ENCODE measurements at places on chromosomes 7 and 10. TPM values are rescaled to one million over a fixed set of nuclear protein-coding genes. Genes with fewer than 3 reads are reported as not detected.

The LRRC18 gene
- not detected for total RNA-seq

The MOGAT3 gene
- total RNA-seq = not detected

The TMEM176A gene
- total RNA-seq = not detected

The ZPBP gene
- total RNA-seq = not detected

The ANKRD2 gene
- not detected for total RNA-seq

The LEP gene
- not detected for total RNA-seq

The ADRB1 gene
- total RNA-seq = not detected

The ACTL6B gene
- not detected for total RNA-seq

The ABCB4 gene
- total RNA-seq = 0.67 TPM

The SMKR1 gene
- total RNA-seq = 0.22 TPM

The CCDC146 gene
- total RNA-seq = 3.9 TPM

The WDFY4 gene
- total RNA-seq = 144 TPM

The GIMAP1 gene
- total RNA-seq = 0.07 TPM

- H3K36me3 ChIP-seq = no peaks in the 10 kb centered on the region
- peaks cover 6% of the 10 kb centered on the region for H3K4me1 ChIP-seq
- no peaks in the 10 kb centered on the region for H3K27me3 ChIP-seq
- no peak overlapping the region for H3K4me3 ChIP-seq
- no peak for DNase-seq
Observed at GRCh38 chr7:73423519-73424488, 9.8 kb upstream of the FZD9 start.

DNA sequence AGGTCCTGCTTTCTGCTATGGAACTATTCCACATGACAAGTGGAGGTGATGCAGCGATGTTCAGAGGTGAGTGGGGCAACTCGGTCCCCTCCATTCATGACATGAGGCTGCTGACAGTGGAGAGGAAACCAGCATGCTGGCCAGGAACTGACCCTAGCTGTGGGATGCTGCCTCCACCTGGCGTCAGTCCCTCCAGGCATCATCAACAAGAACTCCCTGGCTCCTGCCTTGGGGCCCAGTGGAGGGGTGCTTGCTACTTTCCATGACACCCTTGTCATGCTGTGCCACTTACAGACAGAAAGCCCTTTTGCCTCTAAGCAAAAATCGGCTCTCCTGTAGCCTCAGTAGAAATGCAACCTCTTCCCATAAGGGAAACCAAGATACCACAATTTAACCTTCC, 118.5 kb downstream of the LRRC18 start:
- H3K4me3 ChIP-seq = no peak overlapping the region
- no peaks in the 10 kb centered on the region for H3K4me1 ChIP-seq
- H3K27ac ChIP-seq = no peak overlapping the region
- DNase-seq = no peak
- peaks cover 39% of the 10 kb centered on the region for H3K36me3 ChIP-seq

GRCh38 chr10:48493083-48493871, 111.6 kb downstream of the ARHGAP22 start:
- no peaks in the 10 kb centered on the region for H3K36me3 ChIP-seq
- DNase-seq = no peak
- no peaks in the 10 kb centered on the region for H3K4me1 ChIP-seq
- no peaks in the 10 kb centered on the region for H3K27me3 ChIP-seq

DNA sequence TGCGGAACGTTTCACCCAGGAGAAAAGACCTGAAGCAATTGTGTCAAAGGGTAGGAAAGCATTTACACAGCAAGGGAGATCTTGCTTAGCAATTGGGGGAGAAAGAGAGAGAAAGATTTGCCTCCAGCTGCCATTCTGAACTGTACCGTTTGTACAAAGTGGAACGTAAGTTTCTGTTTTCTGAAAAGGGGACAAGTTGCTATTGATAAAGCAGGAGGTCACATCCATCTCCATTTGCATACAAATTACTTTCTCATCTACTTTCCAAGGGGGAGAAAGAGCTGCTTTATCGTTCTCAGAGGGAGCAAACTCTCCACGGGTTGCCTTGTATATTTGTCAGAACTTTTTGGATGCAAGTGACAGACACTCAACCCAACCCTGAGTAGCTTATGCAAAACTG, 92.0 kb upstream of the CARD11 start:
- H3K4me1 ChIP-seq = no peaks in the 10 kb centered on the region
- H3K4me3 ChIP-seq = no peak overlapping the region
- H3K27me3 ChIP-seq = no peaks in the 10 kb centered on the region
- H3K27ac ChIP-seq = no peak overlapping the region
- no peaks in the 10 kb centered on the region for H3K36me3 ChIP-seq
- no peak for DNase-seq

DNA sequence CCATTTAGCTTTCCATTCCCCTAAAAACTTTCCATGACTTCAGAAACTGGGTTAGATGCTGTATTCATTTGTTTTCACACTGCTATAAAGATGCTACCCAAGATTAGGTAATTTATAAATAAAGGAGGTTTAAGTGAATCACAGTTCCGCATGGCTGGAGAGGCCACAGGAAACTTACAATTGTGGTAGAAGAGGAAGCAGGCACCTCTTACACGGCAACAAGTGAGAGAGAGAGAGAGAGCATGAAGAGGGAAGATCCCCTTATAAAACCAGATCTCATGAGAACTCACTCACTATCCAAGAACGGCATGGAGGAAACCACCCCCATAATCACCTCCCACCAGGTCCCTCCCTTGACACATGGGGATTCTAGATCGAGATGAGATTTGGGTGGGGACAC, 336.8 kb downstream of the TFEC start:
- H3K27ac ChIP-seq = no peak overlapping the region
- H3K36me3 ChIP-seq = no peaks in the 10 kb centered on the region
- no peak overlapping the region for H3K4me3 ChIP-seq
- H3K4me1 ChIP-seq = no peaks in the 10 kb centered on the region
- no peak for DNase-seq
- H3K27me3 ChIP-seq = no peaks in the 10 kb centered on the region

GRCh38 chr10:58260334-58260733, 7.4 kb downstream of the IPMK start:
- no peak for DNase-seq
- peaks cover 32% of the 10 kb centered on the region for H3K36me3 ChIP-seq
- no peak overlapping the region for H3K27ac ChIP-seq

- no peak overlapping the region for H3K27ac ChIP-seq
- no peak overlapping the region for H3K4me3 ChIP-seq
- no peak for DNase-seq
- no peaks in the 10 kb centered on the region for H3K36me3 ChIP-seq
Observed at GRCh38 chr10:93208717-93209464, 135.2 kb downstream of the CYP26A1 start.

DNA sequence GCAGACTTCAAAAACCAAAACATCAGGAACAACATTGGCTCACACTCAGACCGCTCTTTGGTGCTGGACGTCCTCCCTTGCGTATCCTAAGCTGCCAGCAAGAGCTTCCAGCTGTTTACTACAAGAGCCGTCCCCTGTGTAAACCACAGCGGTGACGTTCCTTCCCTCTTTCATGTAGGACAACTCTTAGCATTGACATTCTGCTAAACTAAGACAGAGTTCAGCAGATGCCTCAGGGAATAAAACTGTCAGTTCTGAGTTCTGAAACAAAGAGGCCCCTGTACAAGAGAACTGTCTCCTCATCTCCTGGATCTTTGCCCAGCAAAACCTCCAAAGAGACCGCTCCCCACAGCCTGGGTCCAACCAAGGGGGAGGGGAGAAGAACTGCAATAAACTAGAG, 57.8 kb upstream of the OPALIN start:
- no peaks in the 10 kb centered on the region for H3K36me3 ChIP-seq
- H3K27ac ChIP-seq = no peak overlapping the region
- no peaks in the 10 kb centered on the region for H3K4me1 ChIP-seq
- DNase-seq = no peak
- no peak overlapping the region for H3K4me3 ChIP-seq
- H3K27me3 ChIP-seq = no peaks in the 10 kb centered on the region

- no peaks in the 10 kb centered on the region for H3K4me1 ChIP-seq
- H3K4me3 ChIP-seq = no peak overlapping the region
- DNase-seq = no peak
- no peaks in the 10 kb centered on the region for H3K36me3 ChIP-seq
- no peak overlapping the region for H3K27ac ChIP-seq
Observed at GRCh38 chr10:19775296-19775695, 40.9 kb upstream of the PLXDC2 start.

- no peaks in the 10 kb centered on the region for H3K4me1 ChIP-seq
- H3K27me3 ChIP-seq = no peaks in the 10 kb centered on the region
- H3K27ac ChIP-seq = no peak overlapping the region
- DNase-seq = no peak
- H3K4me3 ChIP-seq = no peak overlapping the region
Observed at GRCh38 chr7:27122077-27122910, 8.3 kb downstream of the HOXA4 start.

- no peaks in the 10 kb centered on the region for H3K4me1 ChIP-seq
- H3K4me3 ChIP-seq = no peak overlapping the region
- no peaks in the 10 kb centered on the region for H3K27me3 ChIP-seq
- no peak for DNase-seq
- no peak overlapping the region for H3K27ac ChIP-seq
Observed at GRCh38 chr10:58734664-58735063, 222.0 kb downstream of the BICC1 start.

GRCh38 chr7:69374044-69374425, 224.2 kb upstream of the AUTS2 start:
- no peaks in the 10 kb centered on the region for H3K27me3 ChIP-seq
- H3K36me3 ChIP-seq = no peaks in the 10 kb centered on the region
- DNase-seq = no peak
- H3K4me1 ChIP-seq = peaks cover 10% of the 10 kb centered on the region

GRCh38 chr10:59682986-59683937, 26.4 kb downstream of the SLC16A9 start:
- no peaks in the 10 kb centered on the region for H3K27me3 ChIP-seq
- no peaks in the 10 kb centered on the region for H3K4me1 ChIP-seq
- H3K27ac ChIP-seq = no peak overlapping the region
- H3K4me3 ChIP-seq = no peak overlapping the region
- DNase-seq = no peak

Measured in Karpas-422 (cell line).